Stimulated activated CD4-positive, alpha-beta T cell treated with anti-CD3 and anti-CD28 coated beads, TNF-alpha, amount 100 ng/mL, for 1 hour (primary cell): ENCODE measurements at places on chromosomes 16 and 17.

DNA sequence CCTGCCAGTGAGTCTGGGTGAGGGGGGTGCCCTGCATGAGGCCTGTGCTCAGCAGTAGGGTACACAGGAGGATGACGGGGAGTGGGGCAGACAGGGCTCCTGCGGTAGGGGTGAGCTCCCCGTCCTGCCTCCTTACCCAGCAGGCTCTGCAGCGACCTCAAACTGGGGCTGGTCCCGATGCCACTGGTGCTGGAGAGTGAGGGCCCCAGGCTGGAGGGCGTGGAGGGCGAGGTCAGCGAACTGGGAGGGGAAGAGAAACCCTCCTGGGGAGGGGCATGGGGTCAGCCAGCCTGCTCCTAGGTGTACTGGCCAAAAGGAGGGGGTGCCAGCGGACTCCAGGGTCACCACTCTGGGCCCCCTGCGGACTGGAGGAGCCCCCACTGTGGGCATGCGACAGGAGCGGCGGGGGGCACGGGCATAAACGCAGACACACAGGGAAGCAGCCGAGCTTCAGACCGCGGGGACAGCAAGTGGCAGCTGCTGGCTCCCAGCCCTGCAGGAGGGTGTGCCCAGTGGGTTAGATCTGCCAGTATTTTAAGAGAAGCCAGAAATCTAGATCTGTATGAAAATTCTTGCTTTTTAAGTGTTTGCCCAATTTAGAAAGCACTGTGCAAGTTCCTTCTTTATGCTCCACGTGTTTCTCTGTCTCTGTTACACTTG is 9.0 kb upstream of the VASN start:
- no peak for DNase-seq

- DNase-seq: no peak
Observed at GRCh38 chr16:19304750-19305149, 19.2 kb downstream of the CLEC19A start.

DNA sequence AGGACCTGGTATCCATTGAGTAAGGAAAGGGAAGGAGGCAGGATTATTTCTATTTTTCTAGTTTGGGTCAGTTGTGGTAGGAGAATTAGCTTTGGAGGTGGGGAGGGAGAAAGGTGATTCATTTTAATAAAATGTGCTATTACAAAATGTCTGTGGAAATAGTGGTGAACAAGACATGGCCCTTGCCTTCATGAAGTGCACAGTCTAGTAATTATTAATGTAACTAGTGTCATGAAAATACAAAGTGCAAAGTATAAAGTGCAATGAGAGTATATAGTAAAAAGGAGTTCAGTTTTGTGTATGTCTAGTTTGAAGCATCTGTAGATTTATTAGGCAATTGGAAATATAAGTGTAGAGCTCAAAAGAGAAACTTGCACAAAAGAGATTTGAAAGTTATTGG is 11.9 kb downstream of the NFATC3 start:
- DNase-seq: no peak

DNA sequence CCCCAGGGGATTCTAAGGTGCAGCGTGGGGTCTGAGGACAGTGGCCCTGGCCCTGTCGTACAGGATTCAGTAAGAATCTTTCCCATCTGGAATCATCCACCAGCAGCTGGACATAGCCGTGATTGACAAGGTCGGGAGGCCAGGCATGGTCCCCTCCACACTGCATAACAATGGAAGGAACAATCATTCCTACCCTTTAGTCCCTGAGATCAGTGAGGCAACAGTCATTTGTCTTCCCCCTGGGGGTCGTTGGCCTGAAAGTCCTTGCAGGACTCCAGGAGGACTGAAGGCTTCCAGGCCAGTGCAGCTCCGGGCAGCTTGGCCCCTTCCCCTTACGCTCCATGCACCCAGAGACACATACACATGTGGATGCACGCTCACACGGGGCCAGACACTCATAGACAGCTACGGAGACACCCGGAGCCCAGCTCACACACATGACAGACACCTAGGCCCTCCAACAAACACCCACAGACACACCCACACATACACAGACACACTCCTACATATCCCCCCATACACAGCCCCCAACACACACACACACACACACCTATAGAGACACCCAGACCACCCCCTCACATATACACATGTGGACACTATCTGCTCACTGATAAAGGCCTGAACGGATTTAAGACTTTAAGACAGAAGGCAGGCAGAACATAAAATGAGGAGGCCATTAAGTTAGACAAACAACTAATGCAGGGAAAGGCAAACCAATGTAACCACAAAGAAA is 42.9 kb downstream of the LITAF start:
- no peak for DNase-seq

- no peak for DNase-seq
Observed at GRCh38 chr16:68200088-68200783, 35.7 kb downstream of the ESRP2 start.

DNA sequence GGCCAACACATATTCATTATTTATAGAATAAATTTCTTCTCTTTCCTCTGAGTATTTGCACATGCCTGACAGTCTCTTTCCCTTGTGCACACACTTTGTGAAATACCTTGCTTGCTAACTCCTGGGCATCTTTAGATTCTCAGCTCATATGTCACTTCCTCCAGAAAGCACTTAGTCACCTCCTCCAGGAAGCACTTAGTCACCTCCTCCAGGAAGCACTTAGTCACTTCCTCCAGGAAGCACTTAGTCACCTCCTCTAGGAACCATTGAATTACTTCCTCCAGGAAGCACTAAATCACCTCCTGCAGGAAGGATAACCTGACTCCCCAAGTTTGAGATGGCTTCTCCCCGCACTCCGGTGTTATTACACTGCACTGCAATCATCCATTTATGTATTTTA is 462.5 kb upstream of the EEF2KMT start:
- no peak for DNase-seq

GRCh38 chr17:34979650-34980352 is 511 bp upstream of the LIG3 start:
- no peak for DNase-seq

DNA sequence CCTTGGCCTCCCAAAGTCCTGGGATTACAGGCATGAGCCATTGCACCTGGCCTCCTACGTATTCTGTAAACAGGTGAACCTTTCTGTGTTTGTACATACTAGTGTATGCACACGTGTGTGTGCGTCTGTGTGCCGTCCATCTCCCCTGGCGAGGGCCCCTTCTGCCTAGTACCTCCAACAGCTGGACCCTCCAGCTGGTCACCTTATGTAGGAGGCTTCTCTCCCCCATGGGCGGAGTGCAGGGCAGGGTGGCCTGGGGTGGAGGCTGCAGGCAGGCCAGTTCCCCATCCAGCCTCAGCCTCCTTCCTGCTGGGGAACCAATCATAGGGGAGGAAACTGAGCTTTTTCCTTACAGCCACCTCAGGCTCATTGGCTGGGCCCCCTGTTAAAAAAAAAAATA is 24.4 kb upstream of the DOC2B start:
- DNase-seq: no peak

DNA sequence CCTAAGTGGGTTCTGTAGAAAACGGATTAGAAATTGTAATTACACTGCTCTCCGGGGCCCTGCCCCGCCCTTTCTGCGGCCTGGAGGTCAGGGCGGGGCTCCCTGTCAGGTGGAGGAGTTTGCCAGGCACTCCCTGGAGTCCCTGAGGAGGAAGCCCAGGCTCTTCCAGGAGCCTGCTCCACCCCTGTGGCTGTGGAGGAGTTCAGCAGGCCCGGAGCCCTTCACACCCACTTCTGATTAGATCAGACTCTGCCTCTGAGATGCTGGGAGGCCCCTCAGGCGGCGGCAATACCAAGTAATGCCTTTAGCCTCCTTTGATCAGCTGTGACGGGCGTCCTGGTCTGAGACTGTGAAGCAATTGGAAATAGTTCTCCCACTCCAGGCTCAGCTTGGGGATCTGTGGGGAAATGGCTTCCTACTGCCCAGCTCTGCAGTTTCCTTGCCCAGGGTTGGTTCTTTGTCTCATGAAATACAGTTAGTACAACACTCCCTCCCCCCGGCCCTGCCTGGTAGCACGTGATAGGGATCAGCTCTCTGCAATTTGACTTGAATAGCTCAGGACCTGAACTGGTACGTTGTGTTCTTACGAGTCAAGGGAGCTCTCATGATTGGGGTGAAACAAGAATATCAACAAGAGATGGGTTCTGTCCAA is 22.3 kb downstream of the BAIAP2 start:
- no peak for DNase-seq

DNA sequence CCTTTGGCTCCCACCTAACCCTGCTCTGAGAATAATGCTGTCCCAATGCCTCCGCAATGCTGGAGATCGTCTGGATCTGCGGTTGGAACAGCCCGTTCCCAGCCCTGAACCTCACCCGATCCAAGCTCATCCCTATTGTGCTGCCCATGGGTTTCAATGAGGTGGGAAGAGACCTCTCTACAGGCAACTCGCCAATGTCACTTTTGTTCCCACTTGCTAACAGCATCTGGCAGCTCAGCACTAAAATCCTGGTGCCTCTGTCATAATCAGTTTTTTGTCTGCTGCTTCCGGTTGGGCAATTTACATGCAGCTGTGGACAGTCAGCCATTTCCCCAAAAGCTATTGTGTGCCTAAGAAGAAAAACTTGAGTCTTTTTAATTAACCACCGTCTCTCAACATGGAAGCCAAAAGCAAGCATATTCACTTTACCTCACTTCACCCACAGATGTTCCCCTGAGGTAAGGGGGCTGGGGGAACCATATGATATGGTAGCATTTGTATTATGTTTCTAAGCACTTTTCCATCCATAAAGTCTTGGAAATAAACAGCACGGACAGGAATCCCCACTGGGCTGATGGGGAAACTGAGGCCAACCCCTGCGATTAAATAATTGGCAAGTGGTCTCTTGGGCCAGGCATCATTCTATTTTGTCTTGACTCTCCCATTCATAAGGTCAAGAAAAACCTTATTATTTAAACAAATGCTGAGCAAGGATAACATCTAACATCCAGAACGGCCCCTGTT is 159.2 kb upstream of the CDH5 start:
- DNase-seq: no peak

- DNase-seq: no peak
Observed at GRCh38 chr17:27951872-27952271, 58.7 kb upstream of the LYRM9 start.

DNA sequence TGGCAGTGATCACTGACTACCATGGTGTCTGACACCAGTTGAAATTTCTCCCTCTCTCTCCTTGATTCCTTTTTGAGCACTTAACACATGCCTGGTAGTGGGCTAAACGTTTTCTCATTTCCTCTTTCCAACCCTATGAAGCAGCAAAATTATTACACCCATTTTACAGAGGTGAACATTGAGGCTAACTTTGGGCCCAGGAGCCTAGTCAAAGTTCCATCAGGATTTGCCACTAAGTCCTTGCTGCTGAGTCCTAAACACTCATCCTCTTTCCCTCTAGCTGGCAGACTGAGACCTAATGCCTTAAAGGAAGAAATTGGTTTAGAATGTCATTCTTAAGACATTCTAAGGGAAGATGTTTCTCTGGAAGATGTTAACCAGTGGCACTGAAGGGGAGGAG is 74.7 kb upstream of the IRX3 start:
- no peak for DNase-seq

GRCh38 chr16:62298600-62298999 is 262.4 kb upstream of the CDH8 start:
- DNase-seq: no peak

- DNase-seq: no peak
Observed at GRCh38 chr16:64615630-64616280, 506.1 kb downstream of the CDH11 start.

- DNase-seq: no peak
Observed at GRCh38 chr17:57957886-57958285, 2.7 kb upstream of the CUEDC1 start.

DNA sequence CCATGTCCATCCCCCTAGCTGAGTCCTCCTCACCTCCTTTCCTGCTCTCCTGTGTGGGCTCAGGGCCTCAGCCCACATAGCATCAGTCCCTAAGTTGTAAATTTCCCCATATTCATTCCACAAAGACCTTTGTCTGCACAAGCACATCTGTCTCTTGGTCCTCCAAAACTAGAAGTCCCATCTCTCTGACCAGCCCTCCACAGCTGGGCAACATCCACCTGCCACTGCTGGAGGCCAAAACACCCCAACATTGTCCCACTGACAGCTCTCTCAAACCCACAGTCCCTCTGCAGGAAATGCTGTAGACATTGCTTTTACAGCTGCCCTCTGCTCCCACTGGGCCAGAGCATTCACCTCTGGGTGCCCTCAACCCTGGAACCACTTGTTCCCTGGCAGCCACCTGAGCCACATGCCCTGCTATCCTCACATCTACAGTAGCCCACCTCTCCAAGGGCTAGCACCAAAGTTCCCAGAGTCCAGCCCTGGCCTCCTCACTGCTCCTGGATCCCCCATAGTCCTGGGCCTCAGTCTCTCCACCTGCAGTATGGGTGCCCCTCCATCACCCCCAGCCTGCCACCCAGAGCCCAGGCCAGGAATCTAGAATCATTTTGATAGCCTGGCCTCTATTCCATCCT is 1722.7 kb downstream of the TP53TG3F start:
- no peak for DNase-seq

DNA sequence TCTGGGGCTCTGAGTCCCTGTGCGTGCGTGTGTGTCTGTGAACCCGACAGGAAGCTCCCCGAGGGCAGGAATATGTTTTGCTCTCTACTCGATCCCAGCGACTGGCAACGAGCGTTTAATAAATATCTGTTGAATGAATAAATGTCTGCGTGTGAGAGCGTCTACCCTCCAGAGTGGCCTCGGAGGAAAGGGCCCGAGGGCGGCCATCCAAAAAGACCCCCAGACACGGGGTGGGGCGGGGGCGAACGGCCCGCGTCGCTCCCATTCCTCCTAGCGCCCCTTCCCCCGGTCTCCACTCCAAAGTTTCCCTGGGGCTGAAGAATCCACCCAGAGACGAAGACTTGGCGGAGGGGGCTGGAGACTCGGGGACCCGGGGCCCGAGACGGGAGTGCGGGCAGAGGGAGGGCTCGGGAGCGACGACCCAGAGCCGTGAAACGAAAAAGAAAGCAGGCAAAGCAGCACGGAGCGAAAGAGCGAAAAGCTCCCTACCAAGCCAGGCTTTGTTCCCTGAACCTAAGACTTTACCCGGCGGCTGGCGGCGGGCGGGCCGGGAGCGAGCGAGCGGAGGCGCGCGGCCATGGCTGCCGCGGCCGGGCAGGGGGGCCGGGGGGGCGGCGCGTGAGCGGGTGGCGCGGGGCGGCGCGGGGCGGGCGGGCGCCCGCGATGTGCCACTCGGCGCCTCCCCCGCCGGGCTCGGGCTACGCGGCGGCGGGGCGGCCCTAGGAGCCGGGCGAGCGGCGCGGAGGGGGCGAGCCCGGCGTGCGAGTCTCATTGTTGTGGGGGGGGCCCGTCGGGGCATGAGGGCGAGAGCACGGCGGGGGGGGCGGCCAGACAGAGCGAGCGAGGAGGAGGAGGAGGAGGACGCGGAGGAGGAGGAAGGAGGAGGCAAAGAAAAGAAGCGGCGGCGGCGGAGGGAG is at the start of gene MLLT6:
Gene MLLT6, plus strand, starts transcription at position 668 of the 917 bp plus-strand sequence. CDS start 360 bp downstream, outside the sequence.
- peak; percentile 57 for DNase-seq

DNA sequence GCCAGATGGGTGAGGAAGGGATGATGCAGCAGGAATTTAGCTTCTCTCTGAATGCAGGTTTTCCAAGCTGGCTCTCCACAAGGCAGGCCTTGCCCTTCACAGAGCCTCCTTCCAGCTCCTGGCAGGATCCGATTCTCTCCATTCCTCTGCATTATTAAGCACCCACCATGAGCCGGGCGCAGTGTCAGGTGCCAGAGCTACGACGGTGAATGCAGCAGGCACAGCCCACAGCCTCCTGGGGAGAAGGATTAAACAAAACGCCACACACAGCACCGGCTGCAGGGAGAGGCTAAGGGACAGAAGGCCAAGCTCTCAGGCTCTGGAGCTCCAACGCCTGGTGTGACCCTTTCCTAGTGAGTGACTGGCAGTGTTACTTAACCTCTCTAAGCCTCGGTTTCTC is 7.1 kb upstream of the MT2A start:
- DNase-seq: no peak
